ENCODE measurements at places on chromosomes 4 and X.

DNA sequence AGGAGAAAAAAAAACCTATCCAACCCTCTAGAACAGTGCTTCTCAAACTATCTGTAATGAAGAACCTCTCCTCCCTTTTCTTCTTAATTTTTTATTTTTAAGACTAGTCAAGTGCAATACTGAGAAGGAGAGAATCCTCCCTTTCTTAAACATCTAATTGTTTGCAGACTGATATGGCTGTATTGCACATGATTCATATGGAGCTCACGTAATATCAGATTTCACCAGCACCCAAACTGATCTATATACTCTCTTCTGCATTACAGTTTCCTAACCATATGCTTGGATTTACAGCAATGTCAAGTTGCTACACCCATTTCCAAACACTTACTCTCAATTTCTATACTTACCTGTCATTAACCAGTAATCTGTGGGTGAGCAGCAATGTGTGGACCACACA, 9.5 kb downstream of the PRMT9 start:
- no peak for DNase-seq

GRCh38 chrX:151765026-151765425, 30.5 kb downstream of the CNGA2 start:
- DNase-seq, result no peak

- DNase-seq, result no peak
Measured at GRCh38 chr4:10697086-10697485, 12.5 kb upstream of the CLNK start.

DNA sequence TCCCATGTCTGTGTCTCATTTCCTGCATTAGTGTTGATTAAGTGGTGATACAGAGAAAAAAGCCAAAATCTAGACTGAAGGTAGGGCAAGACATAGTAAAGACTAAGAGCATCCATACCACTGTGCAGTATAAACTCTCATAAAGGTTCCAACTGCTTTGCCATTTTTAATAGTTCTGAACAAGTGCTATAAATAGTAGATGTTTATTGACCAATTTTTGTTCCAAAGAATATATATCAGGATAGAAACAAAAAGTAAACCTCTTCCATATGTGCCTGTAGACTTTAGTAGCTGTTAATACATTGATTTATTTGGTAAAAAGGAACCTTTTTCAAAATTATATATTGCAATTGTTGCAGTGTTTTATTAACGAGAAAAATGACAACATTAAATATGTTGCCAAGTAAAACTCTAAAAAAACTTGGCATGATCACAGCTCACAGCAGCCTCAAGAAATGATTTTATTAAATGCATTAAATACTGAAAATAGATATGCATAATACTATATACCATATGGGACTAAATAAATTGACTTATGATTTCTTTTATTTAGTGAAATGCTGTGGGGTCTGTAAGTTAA, 22.3 kb upstream of the AASDH start:
- DNase-seq, result no peak

DNA sequence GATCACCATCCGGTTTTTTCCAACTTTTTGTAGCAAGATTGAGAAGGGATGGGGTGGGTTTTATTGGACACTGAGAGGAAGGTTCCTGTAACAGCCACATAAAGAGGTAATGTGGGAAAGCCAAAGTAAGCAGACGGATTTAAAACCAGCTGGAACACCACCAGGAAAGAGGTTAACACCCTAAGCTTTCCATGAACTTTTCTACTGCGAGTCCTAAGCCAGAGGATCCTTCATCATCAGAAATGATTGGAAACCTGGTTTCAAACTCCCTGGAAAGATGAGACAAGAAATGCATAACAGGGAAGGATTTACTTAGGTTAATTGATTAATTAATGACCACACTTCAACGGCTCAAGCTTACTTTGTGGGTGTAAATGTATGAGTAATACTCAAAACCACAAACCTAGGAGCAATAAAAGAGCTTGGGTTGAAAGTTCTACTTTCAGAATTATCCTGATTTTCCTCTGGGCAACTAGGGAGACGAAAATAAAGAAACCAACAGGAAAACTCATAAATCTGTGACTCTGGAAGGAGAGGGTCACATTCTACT, 91.5 kb downstream of the COX18 start:
- no peak for DNase-seq

GRCh38 chrX:43969504-43970501, 3.4 kb downstream of the NDP start:
- DNase-seq, result no peak

DNA sequence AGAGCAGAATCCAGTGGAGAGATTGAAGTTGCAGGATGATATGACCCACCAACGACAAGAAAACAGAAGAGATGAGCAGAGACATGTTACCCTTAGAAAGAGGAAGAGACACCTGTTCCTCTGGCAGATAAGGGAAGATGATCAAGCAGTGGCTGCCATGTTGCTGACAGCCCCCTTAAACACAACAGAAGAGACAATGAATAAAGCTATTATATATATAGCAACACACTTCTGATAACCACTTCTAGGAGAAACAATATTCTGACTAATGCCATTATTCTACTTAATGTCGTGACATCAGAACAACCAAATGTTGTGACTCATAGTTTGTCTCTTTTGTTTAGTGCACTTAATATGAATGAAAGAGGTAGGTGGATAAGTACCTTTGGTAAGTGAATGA, 44.9 kb downstream of the SH3RF1 start:
- DNase-seq, result no peak

GRCh38 chr4:182699795-182700194, 217.4 kb downstream of the DCTD start:
- no peak for DNase-seq

GRCh38 chrX:18041656-18042055, 179.0 kb downstream of the BEND2 start:
- no peak for DNase-seq

DNA sequence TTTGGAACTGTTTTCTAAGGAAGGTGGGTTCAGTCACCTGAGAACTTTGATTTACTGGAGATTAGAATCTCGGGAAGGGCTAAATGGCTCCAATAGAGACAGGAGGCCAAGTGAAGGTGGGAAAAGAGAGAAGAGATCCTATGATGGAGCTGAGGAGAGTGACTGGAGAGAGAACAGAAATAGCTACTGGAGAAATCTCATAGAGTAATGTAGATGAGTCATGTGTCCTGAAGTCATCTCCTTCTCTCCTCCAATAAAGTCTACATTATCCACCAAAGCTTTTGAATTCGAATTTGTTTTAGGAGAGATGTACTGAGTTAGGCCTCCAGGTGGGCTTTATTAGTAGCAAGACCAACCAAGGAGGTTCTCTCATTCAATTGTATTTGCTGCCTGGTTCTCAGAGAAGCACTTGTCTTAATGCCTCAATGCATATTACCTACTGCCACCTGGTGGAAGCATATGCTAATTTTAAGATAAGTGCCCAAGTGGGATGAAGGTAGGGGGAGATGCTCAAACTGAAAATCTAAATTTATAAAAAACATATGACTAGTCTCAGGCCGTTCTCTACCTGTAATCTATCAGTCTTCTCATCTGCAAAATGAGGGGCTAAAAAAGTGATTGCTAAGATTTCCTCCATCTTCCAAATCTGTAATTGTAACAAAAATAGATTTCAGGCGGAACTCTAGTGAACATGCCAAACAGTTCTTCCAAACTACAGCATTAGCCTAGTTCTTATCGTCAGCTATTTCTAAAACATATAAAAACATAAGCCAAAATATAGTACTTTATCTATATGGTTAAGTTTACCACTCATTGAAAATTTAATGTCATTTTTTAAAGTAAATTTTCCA, 24.4 kb downstream of the TXK start:
- no peak for DNase-seq

DNA sequence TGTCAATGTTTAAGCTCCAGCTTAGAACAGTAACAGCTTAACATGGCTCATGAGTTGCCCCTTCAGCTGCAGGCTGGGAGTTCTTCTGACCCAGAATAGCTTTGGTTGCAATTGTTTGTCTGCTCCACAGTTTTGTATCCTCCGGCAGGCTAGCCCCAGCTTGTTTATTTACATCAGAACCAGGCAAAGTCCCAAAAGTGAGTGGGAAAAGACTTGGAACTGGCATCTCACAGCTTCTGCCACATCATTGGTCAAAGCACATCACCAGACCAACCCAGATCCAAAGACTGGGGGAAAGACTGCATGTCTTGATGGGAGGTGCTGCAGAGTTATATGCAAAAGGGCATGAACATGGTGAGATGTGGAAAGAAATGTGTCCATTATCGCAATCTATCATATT, 231.2 kb upstream of the CPEB2 start:
- no peak for DNase-seq

DNA sequence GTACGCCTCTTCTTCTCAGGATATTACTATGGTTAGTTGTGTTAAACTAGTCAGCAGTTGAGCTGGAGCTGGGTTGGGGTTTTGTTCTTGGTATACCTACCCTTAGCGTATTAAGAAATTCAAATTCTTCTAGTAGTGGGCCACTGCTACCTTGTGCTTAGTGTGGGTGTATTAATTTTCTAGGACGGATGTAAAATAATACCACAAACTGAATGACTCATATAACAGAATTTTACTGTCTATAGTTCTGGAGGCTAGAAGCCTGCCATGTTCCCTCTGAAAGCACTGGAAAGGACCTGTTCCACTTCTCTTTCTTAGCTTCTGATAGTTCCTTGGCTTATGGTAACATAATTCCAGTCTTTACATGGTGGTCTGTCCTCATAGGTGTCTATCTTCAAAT, 1274.7 kb downstream of the ADGRL3 start:
- DNase-seq, result no peak

DNA sequence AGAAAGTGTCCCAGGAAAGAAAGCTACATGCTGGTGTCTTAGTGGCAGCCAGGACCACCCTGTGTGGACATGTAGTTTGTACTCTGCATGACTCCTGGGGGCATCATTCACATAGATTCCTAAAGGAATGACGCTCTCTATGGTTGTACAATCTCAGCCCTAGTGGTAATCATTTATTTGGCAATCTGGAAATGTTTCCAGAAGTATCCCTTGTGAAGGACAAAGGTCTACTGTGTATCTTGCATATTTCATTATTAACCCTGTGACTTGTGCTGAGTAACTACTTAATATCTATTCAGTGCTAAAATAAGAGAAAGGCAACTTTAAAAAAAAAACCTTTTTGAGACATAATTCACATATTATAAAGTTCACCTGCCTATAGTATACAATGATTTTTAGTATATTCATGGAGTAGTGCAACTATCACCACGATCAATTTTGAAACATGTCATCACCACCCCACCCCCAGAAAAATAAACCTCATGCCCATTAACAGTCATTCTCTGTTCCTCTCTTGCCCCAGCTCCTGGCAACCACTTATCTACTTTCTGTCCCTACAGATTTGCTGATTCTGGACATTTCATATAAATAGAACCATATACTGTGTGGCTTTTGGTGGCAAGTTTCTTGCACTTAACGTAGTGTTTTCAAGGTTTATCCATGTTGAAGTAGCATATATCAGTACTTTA, 51.7 kb downstream of the SHROOM3 start:
- no peak for DNase-seq

DNA sequence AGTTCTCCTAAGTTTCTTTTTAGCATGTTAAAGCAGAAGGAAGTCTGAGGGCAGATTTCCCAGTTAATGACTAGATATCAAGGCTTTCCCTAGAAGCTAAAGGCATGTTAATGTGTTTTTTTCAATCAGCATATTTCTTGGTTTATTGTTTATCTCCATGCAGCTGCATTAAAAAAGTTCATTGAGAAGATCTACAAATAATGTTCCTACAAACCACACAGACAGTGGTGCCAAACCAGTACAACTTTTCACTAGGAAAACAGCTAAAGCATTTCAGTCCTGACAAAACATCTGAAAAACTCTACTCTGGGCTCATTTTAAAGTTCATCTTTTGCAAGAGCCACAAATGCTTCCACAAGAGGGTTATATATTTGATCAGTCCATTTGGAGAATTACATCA, 320.0 kb downstream of the ADGRL3 start:
- DNase-seq, result no peak

DNA sequence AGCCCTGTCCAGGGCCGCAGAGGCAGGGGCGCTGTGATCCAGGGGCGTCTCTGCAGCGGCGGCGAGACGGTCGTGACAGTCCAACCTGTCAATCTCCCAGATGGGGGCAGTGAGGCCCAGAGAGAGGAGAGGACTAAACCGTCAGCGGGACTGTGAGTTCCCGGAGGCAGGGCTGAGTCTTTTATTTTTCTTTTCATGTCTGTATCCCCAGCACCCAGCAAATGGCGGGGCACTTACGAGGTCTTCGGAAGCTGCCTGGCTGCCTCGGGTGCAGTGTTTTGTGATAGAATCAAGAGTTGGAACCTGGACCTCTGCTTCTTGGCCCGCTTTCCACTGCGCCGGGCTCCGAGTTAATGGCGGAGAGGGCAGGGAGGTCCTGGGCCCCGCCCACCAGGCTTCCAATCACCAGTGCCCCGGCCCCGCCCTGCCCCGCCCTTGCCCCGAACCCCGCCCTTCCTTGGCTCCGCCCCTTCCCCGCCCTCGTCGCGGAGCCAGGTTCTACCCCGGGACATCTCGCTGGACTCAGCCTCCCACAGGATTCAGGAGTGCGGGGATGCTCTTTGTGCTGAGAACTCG, 35.3 kb upstream of the GRPEL1 start:
- DNase-seq, result peak; percentile 41

DNA sequence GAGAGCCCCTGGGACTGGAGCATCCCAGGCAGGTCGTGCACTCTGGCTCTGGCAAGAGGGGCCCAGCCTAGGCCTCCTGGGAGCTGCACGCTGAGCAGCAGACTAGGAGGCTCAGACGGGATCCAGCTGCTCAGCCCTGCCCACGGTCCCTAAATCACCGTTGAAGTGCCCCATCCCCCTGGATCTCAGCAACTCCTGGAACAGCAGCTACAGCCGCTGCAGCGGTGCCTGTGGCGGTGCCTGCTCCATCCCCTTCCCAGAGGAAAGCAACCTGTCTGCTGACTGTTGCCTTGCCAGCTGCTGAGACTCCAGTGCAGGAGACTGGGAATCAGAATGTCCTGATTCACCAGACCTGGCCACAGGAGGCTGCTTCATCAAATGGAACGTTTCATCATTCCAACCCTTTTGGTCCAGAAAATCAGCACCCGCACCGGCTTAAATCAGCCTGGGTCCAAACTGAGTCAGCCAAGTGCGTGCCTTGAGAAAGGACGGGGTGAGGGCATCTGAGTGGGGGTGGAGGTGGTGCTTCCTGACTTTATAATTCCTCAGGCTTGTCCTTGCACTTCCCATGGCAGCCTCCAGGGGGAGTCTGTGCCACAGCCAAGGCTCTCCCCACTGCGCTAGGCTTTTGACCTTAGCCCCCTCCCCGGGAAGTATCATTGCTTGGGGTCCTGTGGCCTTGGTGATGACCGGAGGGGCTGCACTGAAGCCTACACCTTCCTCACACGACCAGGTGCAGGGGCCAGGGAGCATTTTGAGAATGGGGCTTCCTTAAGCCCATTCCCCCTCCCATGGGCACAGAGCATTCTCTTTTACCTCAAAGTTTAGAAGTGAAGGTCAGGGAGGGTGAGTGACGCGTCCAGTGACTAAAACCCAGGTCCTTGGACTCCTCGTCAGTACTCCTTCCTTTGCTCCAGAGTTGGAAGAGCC, 6.5 kb downstream of the ZNF185 start:
- peak; percentile 34 for DNase-seq

DNA sequence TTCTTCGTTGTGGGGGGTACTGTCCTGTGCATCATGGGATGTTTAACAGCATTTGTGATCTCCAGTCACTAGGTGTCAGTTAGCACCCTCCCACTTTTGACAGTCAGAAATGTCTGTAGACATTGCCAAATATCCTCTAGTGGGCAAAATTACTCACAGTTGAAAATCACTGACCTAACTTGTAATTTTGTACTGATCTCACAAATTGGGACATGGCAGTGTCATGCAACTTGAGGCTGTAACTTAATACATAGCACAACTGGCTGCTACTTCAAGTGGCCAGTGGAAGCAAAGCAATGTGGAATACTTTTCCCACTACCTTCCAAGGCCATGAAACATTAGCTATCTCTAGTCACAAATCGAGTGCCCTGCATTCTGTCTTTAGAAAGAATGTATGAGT, 23.2 kb upstream of the TSPAN7 start:
- no peak for DNase-seq

- no peak for DNase-seq
Measured at GRCh38 chr4:88163336-88163735, 4.9 kb upstream of the ABCG2 start.

All from progenitor cell of endocrine pancreas (in vitro differentiated cells).